ENCODE measurements at places on chromosomes 2 and 18.

- no peak for DNase-seq
Measured at GRCh38 chr2:121008975-121009374, 273.3 kb downstream of the GLI2 start.

- DNase-seq, result no peak
Measured at GRCh38 chr18:77114415-77115191, 18.0 kb downstream of the MBP start.

GRCh38 chr2:147716906-147717305 is 127.9 kb upstream of the ACVR2A start:
- no peak for DNase-seq

DNA sequence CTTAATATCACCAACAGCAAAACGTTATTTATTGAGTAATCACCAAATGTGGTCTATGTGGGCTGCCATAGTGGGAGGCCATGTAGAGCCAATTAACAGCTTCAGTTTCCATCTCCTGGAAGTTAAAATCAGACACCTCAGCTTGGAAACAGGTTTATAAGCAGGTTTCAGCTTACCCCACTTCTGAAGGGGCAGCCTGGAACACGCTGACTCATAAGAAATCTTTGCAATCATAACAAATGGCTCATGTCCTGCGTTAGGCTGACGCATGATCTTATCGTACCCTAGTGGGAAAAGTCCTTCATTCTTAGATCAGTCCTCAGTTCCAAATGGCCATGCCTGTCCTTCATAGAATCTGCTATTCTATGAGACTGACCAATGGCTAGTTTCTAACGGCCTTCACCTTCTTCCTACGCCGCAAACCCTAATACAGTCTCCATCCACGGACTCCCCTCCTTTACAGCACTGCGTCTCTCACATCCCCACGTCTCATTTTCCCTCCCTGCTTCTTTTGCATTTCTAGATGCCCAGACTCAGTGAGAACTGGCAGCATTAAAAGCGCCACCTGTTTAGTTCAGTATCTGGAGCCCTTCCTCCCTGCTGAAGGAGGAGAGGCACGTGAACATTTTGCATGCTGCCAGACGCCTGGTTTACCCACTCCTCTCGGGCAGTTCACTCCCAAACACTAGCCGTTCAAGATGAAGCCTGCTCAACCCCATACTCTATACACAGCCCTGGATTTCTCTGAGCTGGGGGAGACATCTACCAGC is 24.2 kb upstream of the BZW1 start:
- DNase-seq, result no peak

DNA sequence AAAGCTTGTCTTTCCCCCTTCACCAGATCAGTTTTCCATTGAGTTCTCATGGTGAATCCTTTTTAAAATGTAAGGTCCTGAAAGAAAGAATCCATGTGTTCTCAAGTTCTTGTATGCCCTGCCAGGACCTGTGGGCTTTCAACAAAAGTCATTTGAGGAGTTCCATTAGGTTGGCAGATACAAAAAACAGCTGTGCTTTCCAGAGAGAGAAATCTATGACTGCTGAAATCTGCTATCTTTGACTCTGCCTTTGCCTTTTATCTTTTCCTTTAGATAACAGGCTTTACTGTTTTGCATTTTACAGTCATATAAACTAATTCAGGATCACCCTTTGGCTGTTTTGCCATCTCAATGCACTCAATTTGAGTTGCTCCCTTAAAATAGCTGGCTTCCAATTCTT is 59.7 kb downstream of the CXCR4 start:
- DNase-seq, result no peak
